ENCODE measurements at places on chromosomes 3 and 15. TPM values are rescaled to one million over a fixed set of nuclear protein-coding genes. Genes with fewer than 3 reads are reported as not detected.

DNA sequence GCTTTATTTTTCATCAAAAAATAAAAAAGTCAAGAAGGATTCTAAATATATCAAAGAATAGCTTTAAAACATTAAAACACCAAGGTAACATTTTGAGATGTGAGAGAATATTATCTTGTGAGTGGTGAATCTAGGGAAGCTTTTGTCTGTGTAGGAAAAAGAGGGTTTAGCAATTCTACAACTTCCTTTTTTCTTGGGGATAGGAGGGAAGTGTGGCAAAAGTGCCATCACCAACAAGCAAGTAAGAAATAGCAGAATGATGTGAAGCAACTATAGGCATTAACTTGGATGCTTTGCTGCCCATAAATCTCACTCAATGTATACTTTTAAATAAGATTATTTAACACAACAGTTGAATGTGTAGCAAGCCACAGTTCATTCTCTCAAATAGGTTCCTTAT is 57.8 kb upstream of the SUCLG2 start:
- no peaks in the 10 kb centered on the region for H3K4me1 ChIP-seq
- H3K27ac ChIP-seq = no peak overlapping the region
- no peak overlapping the region for H3K4me3 ChIP-seq
- no peaks in the 10 kb centered on the region for H3K36me3 ChIP-seq
- H3K27me3 ChIP-seq = no peaks in the 10 kb centered on the region
- no peak for DNase-seq

DNA sequence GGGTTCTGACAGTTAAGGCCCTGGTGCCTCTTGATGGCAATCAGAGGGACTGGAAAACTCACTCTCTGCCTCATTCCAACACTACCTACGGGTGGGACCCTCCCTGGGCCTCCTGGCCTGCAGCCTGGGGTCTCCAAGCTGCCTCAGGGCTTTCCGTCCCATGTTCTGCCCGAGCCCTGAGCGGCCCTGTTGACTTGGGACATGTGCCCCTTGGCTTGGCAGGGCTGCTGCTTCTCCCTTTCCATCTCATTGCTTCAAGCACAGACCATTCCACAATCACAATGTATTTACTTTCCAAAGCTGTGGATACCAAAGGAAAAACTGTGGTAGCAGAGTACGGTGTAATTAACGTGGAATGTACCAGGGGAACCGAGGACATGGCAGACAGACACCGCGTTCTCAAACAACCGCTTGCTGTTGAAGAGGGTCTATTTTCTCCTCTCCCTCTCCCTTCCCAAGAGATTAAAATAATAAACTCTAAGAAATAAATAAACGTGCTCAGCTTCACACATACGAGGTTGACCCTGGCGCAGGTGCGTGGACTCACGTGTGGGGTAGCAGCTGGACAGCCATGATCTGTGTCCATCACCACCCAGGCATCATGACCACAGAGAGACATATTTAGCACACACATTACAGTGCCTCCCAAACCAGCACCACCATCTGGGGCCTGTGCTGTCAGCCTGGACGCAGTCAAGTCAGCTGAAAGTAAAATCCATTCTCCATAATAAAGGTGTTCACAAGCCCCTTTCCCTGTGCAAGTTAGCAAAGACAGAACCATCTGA is 172.0 kb downstream of the XXYLT1 start:
- H3K36me3 ChIP-seq = no peaks in the 10 kb centered on the region
- no peak overlapping the region for H3K4me3 ChIP-seq
- H3K4me1 ChIP-seq = peaks cover 11% of the 10 kb centered on the region
- no peak overlapping the region for H3K27ac ChIP-seq
- no peaks in the 10 kb centered on the region for H3K27me3 ChIP-seq

DNA sequence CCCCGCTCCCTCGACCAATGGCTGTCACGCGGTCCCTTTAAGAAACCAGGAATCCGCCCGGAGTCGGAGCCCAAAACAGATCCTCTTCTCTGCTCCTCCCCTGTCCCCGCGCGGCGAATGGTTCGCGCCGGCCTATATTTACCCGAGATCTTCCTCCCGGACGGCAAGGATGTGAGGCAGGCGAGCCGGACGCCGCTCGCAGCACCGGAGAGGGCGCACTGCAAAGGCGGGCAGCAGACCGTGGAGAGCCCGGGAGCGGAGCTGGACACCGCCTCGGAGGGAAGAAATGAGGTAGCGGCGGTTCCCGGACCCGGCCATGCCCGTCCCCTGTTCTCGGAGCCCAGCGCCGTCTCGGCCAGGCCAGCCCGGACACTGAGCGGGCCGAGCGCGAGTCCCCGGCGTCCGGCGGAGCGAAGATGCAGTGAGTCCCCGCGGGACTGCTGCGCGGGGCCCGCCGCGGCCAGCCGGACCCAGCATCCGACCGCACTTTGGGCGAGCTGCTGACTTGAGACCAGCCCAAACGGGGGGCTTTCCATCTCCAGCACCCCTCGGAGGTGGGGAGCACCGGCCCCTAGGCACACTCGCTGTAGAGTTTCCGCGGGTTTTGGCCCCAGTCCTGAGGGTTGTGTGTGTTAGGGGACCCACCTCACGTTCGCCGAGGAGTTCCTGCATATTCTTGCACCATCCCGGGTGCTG is at the start of gene FAM43A:
TSS of gene FAM43A (plus strand) at position 166 of the 696 bp plus-strand sequence. CDS start 944 bp downstream, outside the sequence.
- peak within 1 kb of the TSS; percentile 72 for H3K27ac ChIP-seq
- peak; percentile 95 for DNase-seq
- peaks cover 7% of the 10 kb centered on the region for H3K27me3 ChIP-seq
- H3K4me1 ChIP-seq = peaks cover 51% of the 10 kb centered on the region

ZNF660 gene
- 1.8 TPM for total RNA-seq

CCK gene
- total RNA-seq = 68.3 TPM

ATP8B4 gene
- 14.3 TPM for total RNA-seq

LXN gene
- 4.5 TPM for total RNA-seq

XYLB gene
- total RNA-seq = 39.7 TPM

Measured in stomach (tissue), 19 donors.